ENCODE measurements at places on chromosomes 6 and 20.

DNA sequence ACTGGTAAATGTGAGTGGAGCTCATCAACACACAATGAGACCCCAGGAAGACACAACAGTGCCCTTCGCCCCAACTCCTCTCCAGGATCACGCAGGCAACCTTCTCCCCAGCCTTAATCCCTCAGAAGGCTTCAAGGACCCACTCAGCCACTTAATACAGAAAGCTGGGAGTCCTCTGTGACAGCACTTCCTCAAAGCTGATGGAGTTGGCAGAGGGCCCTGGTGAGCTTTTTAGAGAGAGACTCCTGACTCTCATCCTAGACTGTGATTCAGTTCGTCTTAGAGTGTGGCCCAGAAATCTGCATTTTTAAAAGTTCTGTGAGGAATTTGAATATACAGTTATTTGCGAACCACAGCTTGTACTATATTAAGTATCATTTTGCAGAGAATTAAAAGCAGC is 187.7 kb downstream of the UST start:
- no peak for DNase-seq

DNA sequence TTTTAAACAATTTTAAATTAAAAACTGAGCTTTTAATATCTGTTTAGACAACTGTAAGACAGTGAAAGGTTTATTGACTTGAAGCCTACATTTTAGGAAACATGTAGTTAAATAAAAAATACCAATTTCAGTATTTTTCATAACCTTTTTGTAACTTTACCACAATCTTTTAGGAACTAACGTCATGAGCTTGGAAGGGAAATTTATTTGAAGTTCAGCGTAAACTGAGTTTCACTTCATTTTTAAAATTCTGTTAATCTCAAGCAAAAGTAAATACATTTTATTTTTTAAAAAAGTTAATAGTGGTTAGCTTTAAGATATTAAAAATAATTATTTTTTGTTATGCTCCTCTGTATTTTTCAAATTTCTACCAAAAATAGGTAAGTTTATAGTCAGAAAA is 5.5 kb downstream of the CST7 start:
- no peak for DNase-seq

- peak; percentile 71 for DNase-seq
These were observed 315.9 kb downstream of the NKAIN2 start for GRCh38 chr6:124119596-124119995.

- no peak for DNase-seq
These were observed 117.5 kb upstream of the COL21A1 start for GRCh38 chr6:56364827-56365339.

DNA sequence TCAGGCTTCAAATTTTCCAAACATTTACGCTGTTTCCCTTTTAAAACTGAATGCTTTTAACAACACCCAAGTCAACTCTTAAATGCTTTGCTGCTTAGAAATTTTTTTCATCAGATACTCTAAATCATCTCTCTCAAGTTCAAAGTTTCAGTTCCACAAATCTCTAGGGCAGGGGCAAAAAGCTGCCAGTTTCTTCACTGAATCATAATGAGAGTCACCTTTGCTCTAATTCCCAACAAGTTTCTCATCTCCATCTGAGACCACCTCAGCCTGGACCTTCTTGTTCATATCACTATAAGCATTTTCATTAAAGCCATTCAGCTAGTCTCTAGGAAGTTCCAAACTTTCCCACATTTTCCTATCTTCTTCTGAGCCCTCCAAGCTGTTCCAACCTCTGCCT is 69.1 kb downstream of the RNF217 start:
- no peak for DNase-seq

DNA sequence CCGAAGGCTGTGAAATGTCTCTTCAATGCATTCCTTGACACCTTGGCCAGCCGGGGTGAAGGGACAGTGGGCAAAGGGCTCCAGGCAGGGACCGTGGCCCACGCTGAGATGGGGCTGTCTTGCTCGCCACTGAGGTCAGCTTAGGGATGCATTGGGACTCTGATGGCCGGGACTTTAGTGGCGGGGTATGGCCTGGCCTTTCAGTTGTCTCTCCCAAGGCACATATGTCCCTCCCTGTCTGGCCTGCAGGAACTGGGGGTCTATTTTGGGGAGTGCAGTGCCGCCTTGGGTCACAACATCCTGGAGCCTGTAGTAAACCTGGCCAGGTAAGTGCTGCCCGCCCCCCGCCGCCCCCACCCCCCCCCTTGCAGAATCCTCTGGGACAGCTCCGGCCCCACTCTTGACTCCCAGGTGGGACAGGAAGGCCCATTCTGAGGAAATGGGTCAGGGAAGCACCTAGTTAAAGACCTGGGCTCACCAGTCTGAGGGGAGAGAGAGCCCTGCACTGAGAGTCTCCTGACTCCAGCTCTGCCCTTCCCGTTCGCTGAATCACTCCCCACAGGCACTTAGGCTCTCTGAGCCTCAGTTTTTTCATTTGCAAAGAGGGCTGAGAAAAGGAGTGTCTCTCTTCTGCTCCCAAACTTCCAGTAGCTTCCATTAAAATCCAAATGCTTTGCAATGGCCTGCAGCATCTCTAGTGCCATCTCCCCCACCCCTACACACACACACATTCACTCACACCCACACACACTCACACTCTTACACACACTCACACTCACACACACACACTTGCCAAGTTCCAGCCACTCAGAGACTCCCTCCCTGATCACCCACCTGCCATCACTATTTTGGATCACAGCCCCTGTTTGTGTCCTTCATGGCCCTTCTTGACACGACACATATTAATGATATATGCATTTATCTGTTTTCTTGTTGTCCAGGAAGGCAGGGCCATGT is 33.1 kb downstream of the RAB44 start:
- no peak for DNase-seq

GRCh38 chr20:61977419-61977786 is 88.3 kb downstream of the TAF4 start:
- DNase-seq = no peak

- DNase-seq = no peak
These were observed 306.6 kb downstream of the FARS2 start for GRCh38 chr6:5567890-5568289.

- DNase-seq = no peak
These were observed 65.4 kb downstream of the PRND start for GRCh38 chr20:4787069-4787468.

GRCh38 chr20:14477125-14477524 is 139.7 kb upstream of the FLRT3 start:
- no peak for DNase-seq

DNA sequence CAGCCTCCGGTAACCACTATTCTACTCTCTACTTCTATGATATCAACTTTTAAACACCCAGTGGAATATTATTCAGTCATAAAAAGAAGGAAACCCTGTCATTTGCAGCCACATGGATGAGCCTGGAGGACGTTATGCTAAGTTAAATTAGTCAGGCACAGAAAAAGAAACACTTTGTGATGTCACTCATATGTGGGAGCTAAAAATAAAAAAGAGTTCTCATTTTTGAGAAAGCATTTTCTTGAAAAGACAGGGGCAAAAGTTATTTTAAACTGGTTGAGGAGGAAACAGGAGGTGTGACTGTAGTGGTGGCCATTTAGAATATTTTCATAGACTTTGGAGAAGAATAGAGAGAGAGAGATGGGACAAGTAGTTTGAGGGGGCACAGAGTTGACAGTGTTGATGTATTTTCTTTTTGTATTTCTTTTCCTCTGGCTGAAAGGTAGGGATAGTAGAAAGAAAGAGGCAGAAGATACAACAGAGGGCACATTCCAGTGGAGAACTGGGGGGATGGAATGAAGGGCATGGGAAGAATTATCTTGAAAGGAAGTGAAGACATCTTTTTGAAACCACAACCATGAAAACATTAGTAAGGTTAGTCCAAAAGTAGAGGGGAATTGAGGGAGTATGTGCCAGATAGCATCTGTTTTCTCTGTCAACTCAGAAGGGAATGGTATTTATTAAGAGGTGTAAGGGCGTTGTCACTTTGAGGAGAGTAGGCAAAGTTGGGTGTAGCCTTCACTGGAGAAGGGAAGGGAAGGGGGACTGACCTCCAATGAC is 181.3 kb upstream of the GMDS start:
- no peak for DNase-seq

GRCh38 chr6:75934643-75935472 is 137.6 kb downstream of the IMPG1 start:
- peak; percentile 28 for DNase-seq

DNA sequence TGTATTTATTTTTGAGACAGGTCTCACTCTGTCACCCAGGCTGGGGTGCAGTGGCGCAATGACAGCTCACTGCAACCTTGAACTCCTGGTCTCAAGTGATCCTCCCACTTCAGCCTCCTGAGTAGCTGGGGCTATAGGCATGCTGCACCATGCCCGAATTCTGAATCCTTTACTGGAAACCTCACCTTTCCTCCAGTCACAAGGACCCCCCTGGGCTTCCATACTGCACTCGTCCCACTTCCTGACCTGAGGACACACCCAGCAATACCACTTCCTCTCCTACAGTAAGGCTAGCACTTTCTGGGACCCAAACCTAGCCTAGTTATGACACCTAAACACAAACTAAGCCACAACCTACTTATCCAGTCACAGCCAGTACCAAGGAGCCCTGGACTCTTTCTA is 68.2 kb downstream of the FAM217A start:
- no peak for DNase-seq

DNA sequence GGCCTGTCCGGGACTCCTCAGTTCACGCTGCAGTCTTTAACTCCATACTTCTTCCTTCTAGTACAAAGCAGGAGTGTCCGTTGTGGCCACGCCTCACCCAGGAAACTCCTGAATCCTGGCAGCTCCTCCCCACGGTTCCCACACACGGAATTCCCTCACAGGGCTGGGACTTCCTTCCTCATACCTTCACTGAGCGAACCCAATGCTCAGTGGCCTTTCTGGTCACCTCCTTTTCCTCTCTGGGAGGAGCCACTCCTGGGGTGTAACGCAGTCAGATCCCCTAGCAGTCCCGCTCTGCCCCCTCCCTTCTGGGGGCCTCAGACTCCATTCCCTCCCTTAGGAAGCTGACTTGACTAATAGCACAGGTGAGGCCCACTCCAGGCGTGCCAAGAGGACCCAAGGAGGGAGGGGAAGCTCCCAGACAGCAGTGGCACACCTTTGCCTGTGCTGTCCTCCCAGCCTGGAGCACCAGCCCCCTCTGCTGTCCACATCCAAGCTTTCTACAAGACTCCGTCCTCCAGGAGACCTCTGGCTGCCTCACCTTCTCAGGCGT is at the start of gene SLC52A3:
Gene SLC52A3 (minus strand): TSS at position 75 of the 553 bp plus-strand sequence. CDS start 2,726 bp downstream, outside the sequence.
- no peak for DNase-seq

DNA sequence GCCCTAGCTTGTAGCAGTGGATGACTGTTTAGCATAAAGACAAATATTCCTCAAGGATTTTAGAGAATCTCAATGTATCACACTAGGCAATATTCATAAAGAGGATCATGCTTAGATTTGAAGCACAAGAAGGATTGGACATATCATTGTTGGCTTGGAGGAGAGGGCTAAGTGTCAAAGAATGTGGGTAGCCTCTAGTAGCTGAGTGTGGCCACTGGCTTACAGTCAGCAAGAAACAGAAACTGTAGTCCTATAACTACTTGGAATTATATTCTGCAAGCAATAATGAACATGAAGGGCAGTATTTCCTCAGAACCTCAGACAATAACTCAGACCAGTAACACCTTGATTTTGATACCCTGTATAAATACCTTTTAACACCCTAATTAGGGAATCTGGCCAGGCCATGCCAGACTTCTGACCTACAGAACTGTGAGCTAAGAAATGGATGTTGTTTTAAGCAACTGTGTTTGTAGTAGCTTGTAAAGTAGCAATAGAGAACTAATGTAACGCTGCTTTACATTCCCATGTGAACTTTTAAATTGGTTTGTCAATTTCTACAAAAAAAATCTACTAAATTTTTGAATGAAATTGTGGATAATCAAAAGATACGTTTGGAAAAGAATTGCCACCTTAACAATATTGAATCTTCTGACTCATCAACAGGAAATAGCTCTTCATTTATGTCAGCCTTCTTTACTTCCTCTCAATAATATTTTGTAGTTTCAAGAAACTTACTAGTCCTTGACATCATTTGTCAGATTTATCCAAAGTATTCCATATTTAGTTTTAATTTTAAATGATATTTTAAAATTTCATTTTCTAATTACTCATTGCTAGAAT is 65.2 kb upstream of the RSPO3 start:
- no peak for DNase-seq

- no peak for DNase-seq
These were observed 10.6 kb upstream of the KIF13A start for GRCh38 chr6:17998003-17998402.

- DNase-seq = no peak
These were observed 35.1 kb downstream of the DSE start for GRCh38 chr6:116405652-116406356.

- no peak for DNase-seq
These were observed 43.5 kb upstream of the NFATC2 start for GRCh38 chr20:51586005-51586440.

DNA sequence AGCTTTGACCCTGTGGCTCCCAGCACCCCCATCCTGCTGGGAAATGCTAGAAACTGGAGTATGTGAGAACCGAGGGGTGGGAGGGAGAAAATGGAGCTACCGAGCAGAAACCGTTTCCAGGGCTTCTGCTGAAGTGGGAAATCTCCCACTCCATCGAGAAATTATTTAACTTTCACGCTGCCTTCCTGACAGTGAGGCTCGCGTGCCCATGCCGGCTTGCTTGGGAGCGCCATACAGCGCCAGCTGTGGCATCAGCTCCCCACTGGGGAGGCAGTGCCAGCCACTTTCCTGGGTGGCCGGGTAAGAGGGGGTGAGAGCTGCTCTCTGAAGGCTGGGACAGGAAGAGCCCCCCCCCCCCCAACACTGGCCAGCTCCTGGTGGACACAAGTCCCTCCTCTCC is 268.9 kb downstream of the TAF4 start:
- DNase-seq = no peak

DNA sequence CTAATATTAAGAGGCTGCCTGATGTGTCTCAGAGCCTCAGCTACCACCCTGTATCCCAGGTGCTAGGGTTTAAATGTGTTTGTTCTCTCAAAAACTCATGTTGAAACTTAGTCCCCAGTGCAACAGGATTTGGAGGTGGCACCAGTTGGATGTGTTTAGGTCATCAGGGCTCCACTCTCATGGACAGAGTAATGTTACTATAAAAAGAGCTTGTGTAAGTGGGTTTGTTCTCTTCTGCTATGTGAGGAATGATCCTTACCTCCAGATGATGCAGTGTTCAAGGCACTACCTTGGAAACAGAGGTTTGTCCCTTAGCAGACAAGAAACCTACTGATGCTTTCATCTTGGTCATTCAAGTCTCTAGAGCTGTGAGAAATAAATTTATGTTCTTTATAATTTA is 164.9 kb upstream of the EPHA7 start:
- DNase-seq = no peak

Measured in NCI-H2029 treated with DMSO at 0.1 percent for 48 hours (cell line).